Prostate gland (tissue), 2 donors: ENCODE measurements at places on chromosomes 11 and 22. TPM values are rescaled to one million over a fixed set of nuclear protein-coding genes. Genes with fewer than 3 reads are reported as not detected.

- DNase-seq, result no peak
- peak overlapping the region; percentile 89 for H3K27ac ChIP-seq
- H3K4me1 ChIP-seq, result peaks cover 15% of the 10 kb centered on the region
- H3K4me3 ChIP-seq, result no peak overlapping the region
Observed at GRCh38 chr11:120304526-120304925, 20.6 kb upstream of the TLCD5 start.

DNA sequence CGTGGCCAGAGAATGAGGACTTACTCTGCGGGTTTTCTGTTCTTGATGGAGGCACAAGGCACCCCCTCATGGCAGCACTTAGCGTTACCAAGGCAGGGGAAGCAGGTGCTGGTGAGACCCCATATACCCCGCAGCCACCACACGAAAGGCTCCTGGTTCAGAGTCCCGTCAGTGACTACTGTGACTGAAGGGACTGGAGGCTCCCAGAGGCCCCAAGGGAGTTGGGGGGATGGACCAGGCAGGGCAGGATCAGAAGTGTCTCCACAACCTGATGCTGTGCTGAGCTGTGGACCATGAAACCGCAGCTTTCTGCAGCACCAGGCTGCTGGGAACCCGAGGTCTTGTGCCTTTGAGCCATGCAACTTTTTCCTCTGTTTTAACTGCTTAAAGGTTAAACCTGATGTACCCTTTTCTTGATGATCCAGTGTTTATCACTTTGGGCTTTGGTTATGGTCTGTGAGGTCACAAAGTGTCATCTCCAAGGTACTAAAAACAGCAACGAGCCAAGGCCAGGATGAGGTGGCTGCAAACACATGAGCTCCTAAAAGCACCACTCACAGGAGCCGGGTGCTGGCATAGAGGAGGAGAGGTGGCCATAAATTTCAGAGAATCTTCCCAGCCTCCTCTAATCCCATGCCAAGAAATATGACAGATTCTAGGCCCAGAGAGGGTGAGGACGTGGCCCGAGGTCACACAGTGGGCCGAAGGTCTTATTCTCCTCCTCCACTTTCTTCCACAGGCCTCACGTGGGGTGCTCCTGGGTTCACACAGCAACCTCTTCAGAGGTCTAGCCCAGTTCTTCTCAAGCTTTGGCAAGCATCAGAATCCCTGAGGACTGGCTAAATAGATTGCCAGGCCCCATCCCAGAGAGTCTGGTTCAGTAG, 4.2 kb upstream of the LRRC32 start:
- H3K36me3 ChIP-seq, result no peaks in the 10 kb centered on the region
- no peak for DNase-seq
- H3K4me1 ChIP-seq, result no peaks in the 10 kb centered on the region
- H3K4me3 ChIP-seq, result no peak overlapping the region

- H3K36me3 ChIP-seq, result no peaks in the 10 kb centered on the region
- no peaks in the 10 kb centered on the region for H3K4me1 ChIP-seq
- H3K4me3 ChIP-seq, result no peak overlapping the region
- no peak overlapping the region for H3K27ac ChIP-seq
- no peaks in the 10 kb centered on the region for H3K27me3 ChIP-seq
- peak; percentile 34 for DNase-seq
Observed at GRCh38 chr22:27405672-27406388, 395.7 kb downstream of the MN1 start.

HINFP gene
- total RNA-seq, result 41.7 TPM

ASRGL1 gene
- 27.6 TPM for total RNA-seq

KCNC1 gene
- total RNA-seq, result 3.0 TPM

MRGPRX3 gene
- total RNA-seq, result not detected

- no peaks in the 10 kb centered on the region for H3K4me1 ChIP-seq
- H3K36me3 ChIP-seq, result no peaks in the 10 kb centered on the region
- H3K4me3 ChIP-seq, result no peak overlapping the region
- no peaks in the 10 kb centered on the region for H3K27me3 ChIP-seq
- H3K27ac ChIP-seq, result no peak overlapping the region
- no peak for DNase-seq
Observed at GRCh38 chr11:15714641-15715399, 600.1 kb downstream of the INSC start.

OR52I1 gene
- total RNA-seq, result not detected

DNA sequence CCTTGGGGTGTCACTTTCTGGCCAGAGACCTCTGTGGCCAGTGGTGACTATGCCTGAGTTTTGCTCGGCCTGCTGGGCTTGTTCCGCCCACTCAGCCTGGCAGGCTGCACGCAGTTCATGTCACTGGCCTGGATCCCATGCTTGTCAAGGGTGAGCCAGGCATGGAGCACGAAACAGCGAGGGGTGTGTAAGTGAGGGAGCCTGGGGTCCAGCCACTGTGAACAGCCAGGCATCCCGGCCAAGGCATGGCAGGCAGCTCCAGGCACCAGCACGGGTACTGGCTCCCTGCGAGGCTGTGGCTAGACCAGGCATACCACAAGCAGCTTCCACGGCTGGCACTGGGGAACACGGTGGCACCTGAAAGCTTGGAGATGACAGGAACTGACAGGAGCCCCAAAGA, 214.3 kb downstream of the LRRC4C start:
- H3K27ac ChIP-seq, result no peak overlapping the region
- H3K27me3 ChIP-seq, result no peaks in the 10 kb centered on the region

DNA sequence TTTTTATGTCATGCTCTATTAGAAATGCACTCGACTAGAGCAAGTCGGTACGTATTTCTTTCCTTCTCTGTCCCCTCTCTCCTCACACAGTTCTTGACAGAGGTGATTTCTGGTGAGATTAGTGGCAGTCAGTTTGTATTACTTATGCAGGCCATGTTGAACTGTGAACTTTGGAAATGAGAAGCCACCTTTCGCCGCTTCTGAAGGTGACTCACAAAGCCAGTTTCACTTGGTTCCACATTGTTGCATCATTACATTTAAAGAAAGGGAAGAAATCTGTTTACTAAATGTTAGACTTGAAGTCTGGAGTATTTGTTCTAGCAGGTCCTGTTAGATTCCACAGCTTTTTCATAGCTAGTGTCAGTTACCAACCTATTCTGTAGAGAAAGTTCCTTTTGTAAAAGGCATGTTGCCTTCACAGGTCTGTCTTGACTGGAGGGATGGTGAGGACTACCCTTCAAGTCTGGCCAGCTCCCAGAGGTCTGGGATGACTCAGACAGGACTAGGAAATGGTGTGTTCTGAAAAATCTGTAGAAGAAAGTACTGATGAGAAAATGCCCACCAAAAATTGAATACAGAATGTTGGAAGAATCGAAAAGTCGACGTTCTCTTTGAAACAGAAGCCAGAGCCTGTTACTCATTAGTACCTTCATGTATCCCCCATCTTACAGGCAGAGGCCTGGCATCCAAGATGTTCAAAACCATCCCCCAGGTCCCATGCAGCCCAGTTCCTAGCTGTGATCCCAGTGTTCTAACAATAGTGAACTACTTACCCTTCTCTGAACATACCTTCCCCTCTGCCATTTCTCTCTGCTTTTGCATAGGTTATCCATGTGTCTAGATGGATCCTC, 181.4 kb downstream of the DBX1 start:
- H3K4me3 ChIP-seq, result no peak overlapping the region
- H3K27ac ChIP-seq, result no peak overlapping the region
- no peaks in the 10 kb centered on the region for H3K4me1 ChIP-seq

DNA sequence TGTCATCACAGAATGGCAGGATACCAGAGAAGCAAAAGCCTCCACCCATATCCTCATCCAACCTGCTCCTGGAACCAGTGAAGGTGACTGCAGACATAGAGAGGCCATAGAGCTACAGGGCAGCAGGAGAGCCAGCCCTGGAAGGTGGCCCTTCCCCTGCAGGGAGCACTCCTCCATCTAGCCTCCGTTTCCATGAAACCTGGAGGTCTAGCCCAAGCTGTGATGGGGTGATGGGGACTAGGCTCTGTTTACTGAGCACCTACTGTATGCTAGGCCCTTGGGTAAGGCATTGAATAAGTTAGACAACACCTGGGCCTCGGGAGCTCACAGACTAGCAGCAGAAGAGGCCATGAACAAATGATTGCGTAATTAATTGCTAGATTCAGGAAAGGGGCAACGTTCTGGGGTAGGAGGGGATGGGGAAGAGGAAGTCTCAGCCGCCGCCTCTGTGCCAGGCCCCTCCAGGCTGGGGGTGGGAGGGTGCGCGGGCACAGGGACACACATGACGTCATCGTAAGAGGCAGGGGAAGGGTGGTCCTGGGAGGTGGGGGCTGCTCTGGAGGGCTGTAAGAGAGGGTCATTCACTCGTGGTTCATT, 784 bp upstream of the SYNGR1 start:
- no peaks in the 10 kb centered on the region for H3K36me3 ChIP-seq
- peak overlapping the region; percentile 69 for H3K27ac ChIP-seq
- no peak for DNase-seq
- H3K4me3 ChIP-seq, result peak overlapping the region; percentile 78
- peaks cover under 1% of the 10 kb centered on the region for H3K4me1 ChIP-seq

PDE2A gene
- 24.2 TPM for total RNA-seq

AMPD3 gene
- total RNA-seq, result 20.0 TPM

- H3K27ac ChIP-seq, result no peak overlapping the region
- H3K4me1 ChIP-seq, result no peaks in the 10 kb centered on the region
- no peak overlapping the region for H3K4me3 ChIP-seq
- no peaks in the 10 kb centered on the region for H3K36me3 ChIP-seq
- no peak for DNase-seq
- no peaks in the 10 kb centered on the region for H3K27me3 ChIP-seq
Observed at GRCh38 chr11:43071338-43071737, 240.5 kb upstream of the API5 start.

DNA sequence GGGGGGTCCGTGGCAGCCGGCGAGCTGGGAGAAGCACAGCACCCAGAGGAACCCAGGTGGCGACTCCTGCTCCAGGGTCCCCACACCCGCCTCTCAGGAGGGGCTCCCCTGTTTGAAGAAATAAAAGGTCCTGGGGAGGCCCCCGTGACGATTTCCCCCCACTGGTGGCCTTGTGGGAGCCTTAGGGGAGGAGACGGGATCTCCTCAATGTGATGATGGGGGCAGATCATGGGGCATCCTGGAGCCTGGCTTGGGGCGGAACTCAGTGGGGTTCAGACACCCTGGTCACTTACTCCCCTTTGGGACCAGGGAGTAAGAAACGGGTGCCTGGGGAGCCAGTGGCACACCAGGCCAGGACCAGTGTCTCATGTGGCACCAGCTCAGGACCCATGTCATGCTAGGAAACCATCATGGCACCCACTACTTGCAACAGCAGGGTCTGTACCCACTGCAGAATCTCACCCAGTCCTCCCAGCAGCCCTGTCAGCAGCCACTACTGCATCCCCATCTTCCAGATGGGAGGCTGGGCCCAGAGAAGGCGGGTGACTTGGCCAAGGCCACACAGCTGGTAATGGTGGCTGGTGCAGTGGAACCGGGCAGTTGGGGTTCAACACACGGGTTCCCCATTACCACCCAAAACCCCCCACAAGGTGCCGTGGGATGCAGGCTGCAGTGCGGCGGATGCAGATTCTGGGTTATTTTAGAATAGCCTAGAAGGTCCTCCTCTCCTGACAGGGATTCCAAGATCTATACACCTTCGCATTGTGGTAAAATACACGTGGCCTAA, 130.7 kb downstream of the CTTN start:
- H3K4me1 ChIP-seq, result no peaks in the 10 kb centered on the region
- H3K4me3 ChIP-seq, result no peak overlapping the region
- H3K27ac ChIP-seq, result no peak overlapping the region
- no peaks in the 10 kb centered on the region for H3K27me3 ChIP-seq
- H3K36me3 ChIP-seq, result no peaks in the 10 kb centered on the region
- no peak for DNase-seq

DNA sequence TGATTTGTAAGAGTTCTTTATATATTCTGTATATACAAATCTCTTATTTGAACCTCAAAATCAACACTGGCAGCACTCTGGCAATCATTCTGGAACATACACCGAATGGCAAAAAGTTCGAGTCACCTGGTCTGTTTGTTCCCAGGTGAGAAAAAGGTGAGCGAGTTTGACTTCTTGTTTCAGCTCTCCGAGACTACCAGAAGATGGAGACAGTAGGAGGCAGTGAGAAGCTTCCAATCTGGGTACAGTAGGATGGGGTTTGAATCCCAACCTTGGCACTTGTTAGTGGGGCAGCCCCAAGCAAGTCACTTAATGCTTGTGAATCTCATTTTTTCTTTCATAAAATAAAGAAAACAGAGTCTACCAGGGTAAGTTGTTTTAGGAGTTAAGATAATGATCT, 76.4 kb downstream of the C2CD3 start:
- H3K27ac ChIP-seq, result no peak overlapping the region
- DNase-seq, result no peak
- H3K36me3 ChIP-seq, result peaks cover 9% of the 10 kb centered on the region
- H3K4me3 ChIP-seq, result no peak overlapping the region

- no peak overlapping the region for H3K27ac ChIP-seq
- H3K4me1 ChIP-seq, result no peaks in the 10 kb centered on the region
- H3K36me3 ChIP-seq, result no peaks in the 10 kb centered on the region
- DNase-seq, result no peak
- no peaks in the 10 kb centered on the region for H3K27me3 ChIP-seq
- no peak overlapping the region for H3K4me3 ChIP-seq
Observed at GRCh38 chr11:34730544-34731295, 109.8 kb downstream of the EHF start.

DNA sequence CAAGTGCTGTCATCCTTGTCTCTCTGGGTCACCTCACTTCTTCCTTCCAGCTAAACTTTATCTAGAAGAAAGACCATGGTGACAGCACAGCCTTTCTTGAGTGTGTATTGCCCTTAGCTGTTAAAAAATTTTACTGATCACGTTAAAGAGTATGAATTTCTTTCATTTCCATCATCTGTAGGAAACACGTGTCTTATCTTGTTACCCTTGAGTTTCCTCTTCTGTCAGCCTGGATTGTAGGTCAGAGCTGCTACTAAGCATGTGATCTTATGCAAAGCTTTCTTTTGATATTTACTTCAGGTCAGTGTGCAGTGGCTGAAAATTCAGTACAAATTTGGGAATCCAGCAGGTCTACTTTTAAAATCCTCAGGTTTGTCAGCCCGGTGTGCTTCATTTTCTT, 512.2 kb upstream of the ARHGAP42 start:
- H3K27me3 ChIP-seq, result no peaks in the 10 kb centered on the region
- H3K36me3 ChIP-seq, result no peaks in the 10 kb centered on the region
- H3K27ac ChIP-seq, result no peak overlapping the region
- no peak for DNase-seq
- H3K4me3 ChIP-seq, result no peak overlapping the region
- no peaks in the 10 kb centered on the region for H3K4me1 ChIP-seq

PACSIN3 gene
- 38.3 TPM for total RNA-seq

- H3K4me1 ChIP-seq, result peaks cover 6% of the 10 kb centered on the region
- DNase-seq, result peak; percentile 73
- no peaks in the 10 kb centered on the region for H3K27me3 ChIP-seq
- H3K36me3 ChIP-seq, result no peaks in the 10 kb centered on the region
Observed at GRCh38 chr11:46238967-46239800, 38.3 kb upstream of the CREB3L1 start.

GRCh38 chr11:83661491-83662350, 375.6 kb upstream of the CCDC90B start:
- no peaks in the 10 kb centered on the region for H3K27me3 ChIP-seq
- no peak overlapping the region for H3K4me3 ChIP-seq
- no peak for DNase-seq
- no peaks in the 10 kb centered on the region for H3K36me3 ChIP-seq

CECR2 gene
- 10.1 TPM for total RNA-seq

FEN1 gene
- total RNA-seq, result 12.8 TPM

- no peaks in the 10 kb centered on the region for H3K27me3 ChIP-seq
- H3K36me3 ChIP-seq, result no peaks in the 10 kb centered on the region
- no peak for DNase-seq
- no peaks in the 10 kb centered on the region for H3K4me1 ChIP-seq
Observed at GRCh38 chr11:124656774-124657630, 16.5 kb downstream of the SIAE start.

CABP4 gene
- 4.3 TPM for total RNA-seq

- H3K4me1 ChIP-seq, result no peaks in the 10 kb centered on the region
- no peaks in the 10 kb centered on the region for H3K27me3 ChIP-seq
- H3K27ac ChIP-seq, result no peak overlapping the region
- H3K36me3 ChIP-seq, result no peaks in the 10 kb centered on the region
- H3K4me3 ChIP-seq, result no peak overlapping the region
- DNase-seq, result no peak
Observed at GRCh38 chr22:17695986-17696385, 57.4 kb downstream of the BCL2L13 start.
